ENCODE measurements at places on chromosomes 13 and 19.

- DNase-seq, result peak; percentile 43
Measured at GRCh38 chr13:43830497-43830881, 43.7 kb upstream of the ENOX1 start.

- no peak for DNase-seq
Measured at GRCh38 chr13:50826035-50826434, 17.5 kb downstream of the DLEU7 start.

GRCh38 chr19:33673996-33674625, 52.4 kb downstream of the CHST8 start:
- no peak for DNase-seq

DNA sequence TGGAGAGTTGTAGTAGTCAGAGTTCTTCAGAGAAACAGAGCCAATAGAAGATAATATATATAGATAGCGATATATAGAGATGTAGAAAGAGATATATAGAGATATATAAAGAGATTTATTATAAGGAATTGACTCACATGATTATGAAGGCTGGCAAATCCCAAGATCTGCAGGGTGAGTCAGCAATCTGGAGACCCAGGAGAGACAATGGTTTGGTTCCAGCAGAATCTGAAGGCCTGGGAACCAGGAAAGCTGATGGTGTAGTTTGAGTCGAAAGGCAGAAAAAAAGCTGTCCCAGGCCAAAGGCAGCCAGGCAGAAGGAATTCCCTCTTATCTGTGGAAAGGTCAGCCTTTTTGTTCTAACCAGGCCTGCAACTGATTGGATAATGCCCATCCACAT, 194.1 kb downstream of the NUFIP1 start:
- no peak for DNase-seq

DNA sequence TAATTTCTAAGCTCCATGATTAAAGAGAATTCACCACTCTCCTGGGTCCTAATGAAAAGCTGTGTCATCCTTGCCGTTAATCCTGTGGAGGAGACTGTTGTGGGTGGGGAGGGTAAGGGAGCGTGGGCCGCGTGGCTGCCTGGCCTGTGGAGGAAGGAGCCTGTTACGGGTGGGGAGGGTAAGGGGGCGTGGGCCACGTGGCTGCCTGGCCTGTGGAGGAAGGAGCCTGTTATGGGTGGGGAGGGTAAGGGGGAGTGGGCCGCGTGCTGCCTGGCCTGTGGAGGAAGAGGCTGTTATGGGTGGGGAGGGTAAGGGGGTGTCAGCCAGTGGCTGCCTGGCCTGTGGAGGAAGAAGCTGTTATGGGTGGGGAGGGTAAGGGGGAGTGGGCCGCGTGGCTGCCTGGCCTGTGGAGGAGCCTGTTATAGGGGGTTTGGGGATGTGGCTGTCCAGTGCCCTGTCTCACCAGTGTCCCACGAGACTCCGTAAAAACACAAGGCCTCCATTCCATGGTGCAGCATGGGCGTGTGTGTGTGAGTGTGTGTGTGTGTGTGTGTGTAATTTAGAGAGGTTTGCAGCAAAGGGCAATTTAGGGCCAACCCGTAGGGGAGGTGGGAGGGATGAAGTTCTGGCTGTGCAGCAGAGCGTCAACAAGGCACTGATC, 15.6 kb upstream of the DCUN1D2 start:
- no peak for DNase-seq

GRCh38 chr13:111952032-111952431, 114.9 kb upstream of the SOX1 start:
- DNase-seq, result no peak

GRCh38 chr19:38974624-38975213, 823 bp downstream of the FBXO17 start:
- DNase-seq, result no peak

DNA sequence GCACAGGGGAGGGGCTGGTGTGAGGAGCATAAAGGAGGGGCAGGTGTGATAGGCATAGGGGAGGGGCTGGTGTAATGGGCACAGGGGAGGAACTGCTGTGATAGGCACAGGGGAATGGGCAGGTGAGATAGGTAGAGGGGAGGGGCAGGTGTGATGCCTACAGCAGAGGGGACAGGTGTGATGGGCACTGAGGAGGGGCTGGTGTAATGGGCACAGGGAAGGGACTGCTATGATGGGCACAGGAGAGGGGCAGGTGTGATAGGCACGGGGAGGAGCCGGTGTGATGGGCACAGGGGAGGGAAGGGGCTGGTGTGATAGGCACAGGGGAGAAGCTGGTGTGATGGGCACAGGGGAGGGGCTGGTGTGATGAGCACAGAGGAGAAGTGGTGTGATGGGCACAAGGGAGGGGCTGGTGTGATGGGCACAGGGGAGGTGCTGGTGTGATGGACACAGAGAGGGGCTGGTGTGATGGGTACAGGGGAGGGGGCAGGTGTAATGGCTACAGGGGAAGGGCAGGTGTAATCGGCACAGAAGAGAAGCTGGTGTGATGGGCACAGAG, 39.5 kb upstream of the POP4 start:
- DNase-seq, result no peak

DNA sequence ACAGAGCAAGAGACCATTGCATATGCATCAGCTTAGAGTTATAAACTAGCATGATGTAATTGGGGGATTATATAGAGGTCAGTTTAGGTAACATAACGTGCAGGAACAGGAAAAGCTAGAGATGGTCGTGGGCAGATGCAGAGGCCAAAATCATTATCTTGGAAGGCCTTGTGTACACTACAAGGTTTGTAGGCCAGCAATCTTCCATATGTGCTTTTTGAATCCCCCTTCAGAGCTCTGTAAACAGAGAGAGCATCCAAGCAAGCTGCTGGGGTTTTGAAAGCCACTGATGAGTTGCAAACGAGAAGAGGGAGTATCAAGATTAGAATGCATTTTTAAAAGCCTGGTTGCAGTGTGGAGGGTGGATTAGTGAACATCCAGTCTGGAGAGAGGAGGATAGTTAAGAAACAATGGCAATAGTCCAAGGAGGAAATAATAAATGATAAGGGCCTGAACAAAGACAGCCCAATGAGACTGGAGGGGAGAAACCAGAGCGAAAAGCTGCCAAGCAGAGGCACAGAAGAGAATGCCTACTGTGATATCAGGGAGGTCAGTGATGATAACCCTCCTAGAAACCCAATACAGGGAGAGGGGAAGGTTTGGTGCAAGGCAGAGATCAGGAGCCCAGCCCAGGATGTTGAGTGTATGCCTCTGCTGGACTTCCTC, 109.6 kb downstream of the ZAR1L start:
- no peak for DNase-seq

- no peak for DNase-seq
Measured at GRCh38 chr13:108276060-108276459, 6.5 kb downstream of the TNFSF13B start.

Data from brain microvascular endothelial cell (primary cell).